ENCODE measurements at places on chromosomes 1 and 21.

DNA sequence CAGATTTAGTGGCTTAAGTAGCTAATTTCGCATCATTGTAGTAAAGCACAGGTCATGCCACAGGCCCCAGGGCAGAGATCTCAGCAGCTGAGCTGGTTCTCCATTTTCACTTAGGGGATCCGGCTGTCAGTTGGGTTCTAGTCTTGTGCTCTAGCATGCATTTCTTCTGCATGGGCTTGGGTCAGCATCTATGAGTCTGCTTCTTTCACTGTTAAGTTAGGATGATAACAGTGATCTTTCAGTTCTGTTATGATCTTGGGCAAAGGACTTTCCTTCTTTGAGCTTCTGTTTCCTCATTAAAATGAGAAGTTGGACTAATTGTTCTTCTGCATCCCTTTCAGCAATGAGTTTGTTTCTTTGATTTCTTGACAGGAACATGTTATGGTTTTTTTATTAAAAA lies 123.6 kb upstream of the DNAH14 start:
- no peak for DNase-seq

GRCh38 chr1:182575540-182576149 lies 13.4 kb downstream of the RNASEL start:
- DNase-seq = no peak

DNA sequence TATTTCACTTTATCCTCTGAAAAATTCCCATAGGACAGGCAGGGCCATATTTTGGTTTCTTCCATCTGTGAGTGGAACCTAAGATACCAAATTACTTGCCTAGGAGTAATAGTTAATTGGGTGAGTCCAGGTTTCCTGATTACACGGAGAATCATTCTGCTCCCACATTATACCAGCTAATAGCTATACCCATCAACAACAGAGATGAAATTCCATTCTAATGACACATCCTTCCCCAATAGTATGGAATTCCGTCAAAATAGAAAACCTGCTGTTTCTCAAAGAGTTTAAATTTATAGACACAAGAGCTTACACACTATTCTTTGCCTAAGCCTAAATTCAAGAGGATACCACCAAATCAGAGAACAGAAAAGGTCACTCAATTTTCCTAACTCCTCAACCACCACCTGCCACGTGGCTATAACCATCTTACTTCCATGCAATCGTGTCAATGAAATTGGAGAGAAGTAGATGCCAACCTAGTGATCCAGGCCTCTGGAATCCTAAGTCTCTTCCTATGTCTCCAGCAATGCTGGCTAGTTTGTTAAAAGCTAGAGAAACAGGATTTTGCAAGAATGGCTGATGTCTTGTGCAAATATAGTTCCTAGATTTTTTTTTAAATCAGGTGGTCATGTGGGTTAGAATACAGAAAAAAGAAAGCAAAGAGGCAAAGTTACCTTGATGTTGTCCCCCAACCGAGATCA lies 6.2 kb downstream of the PPT1 start:
- no peak for DNase-seq

GRCh38 chr1:58331156-58331555 lies 215.4 kb downstream of the OMA1 start:
- DNase-seq = no peak

DNA sequence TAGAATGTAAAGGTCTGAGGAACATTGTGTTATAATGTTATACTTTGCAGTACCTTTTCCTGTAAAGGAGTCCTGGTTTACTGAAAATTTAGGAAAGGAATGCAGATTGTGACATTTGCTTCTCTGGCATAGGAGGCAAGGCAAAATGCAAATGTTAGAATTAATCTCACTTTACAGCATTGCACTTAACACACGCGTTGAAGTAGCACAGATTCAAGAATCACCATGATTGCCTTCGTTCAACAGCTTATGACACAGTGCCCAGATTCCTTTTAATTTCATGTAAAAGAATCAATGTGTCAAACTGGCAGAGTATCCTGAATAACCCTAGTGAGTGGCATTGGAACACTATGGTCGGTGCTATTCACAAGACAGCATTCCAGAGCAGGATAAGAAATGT lies 47.4 kb downstream of the RGS7 start:
- DNase-seq = no peak

DNA sequence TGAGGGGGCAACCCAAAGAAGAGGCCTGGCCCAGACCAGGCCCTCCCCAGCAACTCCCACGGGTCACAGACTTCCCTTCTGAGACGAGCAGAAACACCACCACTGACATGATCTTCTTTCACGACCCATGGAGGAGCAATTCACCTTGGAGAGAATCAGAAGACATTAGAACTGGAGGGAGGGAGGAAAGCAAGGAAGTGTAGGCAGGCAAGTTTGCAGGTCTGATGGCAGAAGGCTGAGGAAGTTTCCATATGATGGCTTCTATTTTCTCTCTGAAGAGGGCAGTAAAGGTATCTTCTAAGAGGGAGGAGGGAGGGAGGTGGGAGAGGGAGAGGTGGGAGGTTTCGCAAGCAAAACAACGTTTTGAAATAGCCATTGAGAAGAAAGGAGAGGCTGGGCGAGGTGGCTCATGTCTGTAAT lies 1.4 kb upstream of the UBXN10 start:
- DNase-seq = peak; percentile 87

- DNase-seq = no peak
These were observed 153.3 kb upstream of the BEND5 start for GRCh38 chr1:48930011-48930410.

GRCh38 chr21:28688381-28688780 lies 304.3 kb downstream of the LTN1 start:
- no peak for DNase-seq

GRCh38 chr1:96845464-96845863 lies 123.9 kb downstream of the PTBP2 start:
- DNase-seq = no peak

- no peak for DNase-seq
These were observed 24.9 kb downstream of the NID1 start for GRCh38 chr1:236039740-236040685.

- no peak for DNase-seq
These were observed 15.7 kb upstream of the MX1 start for GRCh38 chr21:41410361-41410760.

DNA sequence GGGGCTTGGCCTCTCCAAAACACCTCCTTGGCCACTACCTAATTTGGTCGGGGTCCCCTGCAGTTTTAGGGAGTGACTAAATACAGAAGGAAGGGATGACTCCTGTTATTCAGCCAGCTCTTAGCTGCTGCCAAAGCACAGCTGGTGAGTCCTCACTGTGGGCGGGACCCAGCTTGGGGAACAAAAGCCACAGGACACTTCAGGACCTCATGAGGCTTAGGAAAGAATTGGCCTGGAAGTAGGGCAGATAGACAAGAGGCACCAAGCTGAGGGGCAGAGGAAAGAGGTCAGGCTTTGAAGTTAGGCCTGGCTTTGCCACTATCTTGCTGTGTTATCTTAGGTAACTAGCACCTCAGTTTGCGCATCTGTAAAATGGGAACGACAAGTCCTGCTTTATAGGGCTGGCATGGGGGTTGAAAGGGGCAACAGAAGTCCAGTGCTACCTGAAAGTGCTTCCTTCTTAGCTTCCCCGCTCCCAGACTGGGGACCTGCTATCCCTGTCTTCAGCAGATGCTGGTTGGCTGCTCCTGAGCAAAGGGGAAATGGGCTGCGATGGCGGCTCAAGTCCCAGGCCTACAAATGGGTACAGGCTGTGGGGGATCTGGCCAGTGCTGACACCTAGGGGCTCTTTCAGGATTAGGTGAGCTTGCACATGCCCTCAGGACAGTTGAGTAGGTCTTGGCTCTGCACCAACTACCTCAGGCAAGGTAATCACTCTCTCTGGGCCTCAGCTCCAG lies 15.7 kb downstream of the IFI6 start:
- no peak for DNase-seq

GRCh38 chr1:235043234-235043633 lies 85.4 kb downstream of the TOMM20 start:
- DNase-seq = no peak

DNA sequence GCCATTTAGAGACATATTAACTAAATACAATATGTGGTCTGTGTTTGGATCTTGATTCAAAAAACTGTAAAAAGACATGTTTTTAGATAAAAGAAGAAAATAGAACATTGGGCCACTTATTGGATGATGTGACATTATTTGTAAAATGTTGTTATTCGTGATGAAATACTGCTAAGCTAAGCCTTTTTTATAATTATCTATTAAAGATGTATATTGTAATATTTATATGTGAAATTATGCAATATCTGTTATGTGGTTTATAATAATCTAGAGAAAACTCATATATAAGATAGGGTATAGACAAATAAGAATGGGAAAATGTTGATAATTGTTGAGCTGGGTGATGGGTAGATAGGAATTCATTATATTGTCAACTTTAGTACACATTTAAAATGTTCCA lies 82.0 kb upstream of the RGS1 start:
- DNase-seq = no peak

GRCh38 chr1:62962014-62962812 lies 178.3 kb downstream of the ATG4C start:
- DNase-seq = no peak

DNA sequence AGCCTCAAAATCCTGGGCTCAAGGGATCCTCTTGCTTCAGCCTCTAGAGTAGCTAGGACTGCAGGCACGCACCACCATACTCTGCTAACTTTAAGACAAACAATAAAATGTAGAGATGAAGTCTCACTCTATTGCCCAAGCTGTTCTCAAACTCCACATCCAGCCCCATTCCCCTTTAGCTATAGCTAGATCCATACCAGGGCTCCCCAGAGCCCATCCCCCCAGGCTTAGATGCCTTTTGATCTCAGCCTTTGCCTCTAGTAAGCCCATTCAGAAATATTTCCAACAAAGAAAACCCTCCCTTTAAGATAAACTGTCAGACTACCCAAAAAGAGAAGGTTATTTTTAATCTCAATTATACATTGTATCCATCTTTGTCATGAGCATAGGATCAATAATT lies 325.4 kb downstream of the CHRM3 start:
- DNase-seq = no peak

GRCh38 chr1:51344602-51345299 lies 14.4 kb upstream of the TTC39A start:
- no peak for DNase-seq

- DNase-seq = no peak
These were observed 357.8 kb upstream of the PRMT6 start for GRCh38 chr1:106698660-106699059.

DNA sequence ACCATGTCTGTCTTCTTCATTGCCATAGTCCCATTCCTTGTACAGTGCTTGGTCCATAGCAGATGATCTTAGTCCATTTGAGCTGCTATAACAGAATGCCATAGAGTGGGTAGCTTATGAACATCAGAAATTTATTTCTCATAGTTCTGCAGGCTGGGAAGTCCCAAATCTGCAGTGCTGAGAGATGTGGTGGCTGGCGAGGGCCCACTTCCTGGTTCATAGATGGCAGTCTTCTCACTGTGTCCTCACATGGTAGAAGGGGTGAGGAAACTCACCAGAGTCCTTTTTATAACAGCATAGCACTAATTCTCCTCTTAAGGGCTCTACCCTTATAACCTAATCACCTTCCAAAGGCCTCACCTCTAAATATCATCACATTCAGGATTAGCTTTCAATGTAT lies 23.1 kb upstream of the RAP1A start:
- no peak for DNase-seq

GRCh38 chr1:235253219-235253962 lies 74.6 kb downstream of the ARID4B start:
- peak; percentile 22 for DNase-seq

DNA sequence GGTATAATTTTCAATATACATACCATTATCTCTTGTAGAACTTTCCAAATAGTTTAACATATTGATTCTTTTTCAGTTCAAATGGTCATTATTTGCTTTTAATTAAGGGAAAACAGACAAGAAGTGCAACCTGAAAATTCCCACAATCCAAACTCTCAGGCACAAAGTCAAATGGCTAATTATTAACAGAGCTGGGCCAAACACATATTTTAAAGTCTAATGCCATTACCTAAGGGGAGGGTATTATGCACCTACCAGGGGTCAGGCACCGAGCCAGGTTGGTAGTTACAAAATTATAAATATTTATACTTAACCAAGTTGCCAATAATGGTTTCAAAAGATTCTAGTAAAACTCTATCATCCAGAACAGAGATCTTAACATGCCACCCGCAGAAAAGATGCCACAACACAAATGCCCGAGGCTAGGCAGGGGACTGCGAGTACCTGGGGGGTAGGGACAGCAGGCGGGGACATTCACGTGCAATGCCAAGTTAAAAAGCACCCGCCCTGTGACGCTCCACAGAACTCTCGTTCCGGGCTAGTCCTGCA lies 15.0 kb downstream of the LBR start:
- DNase-seq = no peak

GRCh38 chr1:16088351-16088911 lies 15.0 kb upstream of the FAM131C start:
- DNase-seq = no peak

DNA sequence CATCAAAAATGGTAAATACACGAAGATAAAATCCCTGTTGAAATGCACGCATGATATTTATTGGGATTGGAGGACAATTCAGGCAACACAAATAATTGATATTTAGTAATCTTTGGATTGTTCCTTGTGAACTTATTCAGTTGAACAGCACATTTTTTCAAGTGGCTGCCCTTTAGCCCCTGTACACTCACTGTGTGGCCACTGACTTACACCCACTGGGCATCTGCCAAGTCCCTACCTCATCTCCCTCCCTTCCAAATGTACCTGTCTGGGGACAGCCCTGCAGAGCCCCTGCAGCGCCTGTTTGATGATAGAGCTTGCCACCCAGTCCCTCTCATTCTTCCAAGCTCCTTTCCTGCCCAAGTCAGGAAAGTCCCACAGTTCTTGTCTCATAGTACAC lies 154.3 kb downstream of the GLUL start:
- DNase-seq = no peak

GRCh38 chr1:11736746-11737639 lies 1.1 kb downstream of the AGTRAP start:
- DNase-seq = peak; percentile 88

- DNase-seq = no peak
These were observed 1.7 kb downstream of the BACE2 start for GRCh38 chr21:41169701-41170100.

DNA sequence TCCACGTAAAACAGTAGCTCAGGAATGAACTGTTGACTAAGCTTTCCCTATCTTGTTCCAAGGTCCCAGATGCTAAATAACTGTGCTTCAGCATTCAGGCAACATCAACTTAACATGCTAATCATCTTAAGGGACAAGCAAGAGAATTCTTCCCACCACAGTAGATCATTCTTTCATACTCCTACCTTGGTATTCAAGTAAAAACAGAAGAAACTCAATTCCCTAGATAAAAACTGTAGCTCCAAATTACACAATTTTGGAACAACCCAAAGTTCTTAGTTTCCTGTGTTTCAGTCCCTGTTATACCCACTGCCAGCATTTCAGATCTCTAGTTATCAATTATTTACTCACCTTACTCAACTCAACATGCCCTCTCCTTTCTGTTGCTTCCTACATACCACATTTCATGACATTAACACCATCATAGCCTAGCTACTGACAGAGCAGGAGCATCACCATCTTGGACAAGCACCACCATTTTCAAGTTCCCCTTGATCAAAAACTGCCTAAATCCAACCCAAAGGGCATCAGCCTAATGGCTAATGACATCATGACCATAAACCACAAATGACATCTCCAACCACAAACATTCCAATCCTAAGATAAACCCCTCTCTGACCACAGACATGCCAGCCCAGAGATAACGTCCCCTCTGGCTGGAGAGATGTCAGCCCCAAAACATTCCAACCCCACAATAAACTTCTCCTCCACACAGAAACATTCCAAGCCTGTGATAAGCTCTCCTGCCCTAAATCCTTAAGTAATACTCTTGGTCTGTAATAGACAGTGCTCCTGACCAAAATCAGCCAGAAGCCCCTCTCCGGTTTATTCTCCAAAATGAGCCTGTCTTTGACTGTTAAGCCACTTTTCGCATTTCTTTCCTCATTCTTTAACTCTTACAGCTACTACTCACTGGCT lies 191.2 kb downstream of the RERE start:
- no peak for DNase-seq

Measured in HL-60 (cell line).